ENCODE measurements at places on chromosomes 12 and 14.

DNA sequence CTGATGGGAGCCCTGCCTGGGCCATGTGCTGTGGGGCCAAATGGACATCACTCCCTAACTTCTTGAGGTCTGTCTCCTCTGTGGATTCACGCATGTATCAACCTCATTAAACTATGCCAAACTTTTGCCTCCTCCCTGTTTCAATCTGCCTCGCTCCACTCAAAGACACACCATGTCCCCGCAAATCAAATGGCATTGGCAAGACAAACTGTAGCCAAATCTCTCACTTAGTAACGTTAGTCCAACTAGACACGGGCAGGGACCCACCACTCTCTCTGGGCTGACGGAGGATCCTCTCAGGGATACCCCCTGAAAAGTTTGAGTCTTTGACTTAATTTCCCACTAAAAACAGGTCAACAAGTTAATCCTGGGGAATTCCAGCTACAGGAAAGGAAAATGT, 8.0 kb downstream of the ZBTB39 start:
- no peak for DNase-seq

DNA sequence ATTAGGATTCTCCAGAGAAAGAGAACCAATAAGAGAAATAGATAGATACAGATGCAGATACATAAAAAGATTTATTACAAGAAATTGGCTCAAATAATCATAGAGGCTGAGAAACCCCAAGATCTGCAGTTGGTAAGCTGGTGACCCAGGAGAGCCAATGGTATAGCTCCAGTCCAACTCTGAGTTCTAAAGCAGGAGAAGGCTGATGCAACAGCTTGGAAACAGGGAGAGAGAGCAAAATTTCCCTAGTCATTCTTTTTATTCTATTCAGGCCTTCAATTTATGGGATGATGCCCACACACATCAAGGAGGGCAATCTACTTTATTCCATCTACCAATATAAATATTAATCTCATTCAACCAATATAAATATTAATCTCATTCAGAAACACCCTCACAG, 218.2 kb downstream of the PRKD1 start:
- DNase-seq, result no peak

GRCh38 chr12:40436564-40436963, 211.8 kb downstream of the LRRK2 start:
- DNase-seq, result no peak

- no peak for DNase-seq
These were observed 193.9 kb downstream of the GPHN start for GRCh38 chr14:66701813-66702212.

- DNase-seq, result no peak
These were observed 49.4 kb downstream of the PHLDA1 start for GRCh38 chr12:75982169-75982564.

DNA sequence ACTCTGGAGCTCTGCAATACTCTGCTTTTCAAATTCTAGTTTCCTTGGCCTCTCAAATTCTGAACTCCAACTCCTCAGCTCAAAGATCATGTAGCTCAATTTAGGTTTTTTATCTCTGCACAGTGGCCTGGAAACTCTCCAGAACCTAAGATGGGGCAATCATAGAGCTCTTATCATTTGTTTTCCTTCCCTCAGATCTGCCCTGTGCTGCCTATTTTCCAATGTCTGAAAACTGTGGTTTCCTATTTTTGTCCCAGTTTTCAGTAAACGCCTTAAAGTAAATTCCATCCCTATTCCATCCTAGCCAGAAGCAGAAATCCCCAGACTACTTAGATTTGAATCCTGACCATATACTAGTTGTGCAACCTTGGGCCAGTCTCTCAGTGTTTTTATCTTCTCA, 73.2 kb downstream of the CEP83 start:
- DNase-seq, result no peak

DNA sequence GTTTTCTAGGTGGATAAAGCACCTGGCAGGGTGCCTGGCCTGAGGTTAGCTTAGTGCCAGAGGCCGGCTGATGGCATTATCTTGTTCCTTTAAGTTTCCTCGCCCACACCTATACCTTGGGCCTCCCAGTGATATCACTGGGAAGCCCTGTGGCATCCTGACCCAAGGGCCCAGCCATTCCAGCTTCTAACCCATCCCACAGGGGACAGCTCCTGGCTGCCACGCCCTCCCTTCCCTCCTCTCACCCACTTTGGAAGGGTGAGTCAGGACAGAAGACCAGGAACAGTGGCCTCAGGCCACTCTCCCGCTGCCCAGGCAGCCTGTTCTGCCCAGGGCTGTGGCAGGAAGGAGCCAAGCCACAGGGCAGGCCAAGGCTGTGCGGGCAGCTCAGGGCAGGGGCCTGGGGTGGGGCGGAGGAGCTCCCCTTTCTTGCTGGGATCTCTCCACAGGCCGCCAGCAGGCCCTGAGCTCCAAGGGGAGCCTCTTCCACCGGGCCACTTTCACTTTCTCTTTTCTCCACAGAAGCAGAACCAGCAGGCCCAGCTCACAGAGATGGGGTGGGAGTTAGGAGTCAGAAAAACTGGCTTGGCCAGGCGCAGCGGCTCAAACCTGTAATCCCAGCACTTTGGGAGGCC, 75.1 kb downstream of the IRF2BPL start:
- peak; percentile 39 for DNase-seq

DNA sequence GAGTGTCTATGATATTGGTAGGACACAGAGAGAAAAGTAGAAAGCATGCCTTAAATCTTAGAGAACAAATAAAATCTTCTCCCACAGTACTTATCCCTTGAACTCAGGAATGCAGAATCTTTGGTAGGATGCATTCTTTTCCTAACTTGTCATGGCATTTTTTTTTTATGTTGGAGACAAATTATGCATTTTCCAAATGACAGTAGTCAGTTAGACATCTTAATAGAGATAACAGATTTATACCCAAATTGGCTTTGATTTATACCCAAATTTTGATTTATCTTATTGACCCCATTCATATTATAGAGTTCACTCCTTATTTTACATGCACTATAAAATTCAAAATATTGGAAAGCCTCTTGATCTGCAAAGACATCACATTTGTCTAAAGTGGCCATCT, 132.9 kb downstream of the CNTN1 start:
- DNase-seq, result no peak

All from activated CD4-positive, alpha-beta T cell treated with anti-CD3 and anti-CD28 coated beads, Interleukin-2, amount 50 U/mL, for 24 hours (primary cell).